ENCODE measurements at places on chromosomes 2 and 18.

DNA sequence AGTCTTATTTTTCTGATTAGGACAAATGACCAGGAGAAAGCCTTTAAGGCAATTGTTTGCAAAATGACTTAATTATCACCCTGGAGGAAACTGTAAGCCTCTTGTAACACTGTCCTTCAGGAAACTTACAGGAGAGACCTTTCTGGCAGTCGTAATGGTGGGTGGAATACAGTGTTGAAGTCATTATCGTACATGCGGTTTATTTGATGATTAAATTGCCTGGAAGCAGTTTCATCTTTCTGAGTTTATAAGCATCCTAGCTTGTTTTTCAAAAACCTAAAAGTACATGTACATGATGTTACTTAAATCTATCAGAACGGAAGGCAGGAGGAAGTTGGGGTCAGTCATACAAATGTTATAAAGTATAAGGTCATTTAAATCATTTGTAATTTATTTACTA lies 86.2 kb upstream of the RAB27B start:
- no peak for DNase-seq

- DNase-seq: no peak
Measured at GRCh38 chr2:128155970-128156369, 65.0 kb downstream of the UGGT1 start.

DNA sequence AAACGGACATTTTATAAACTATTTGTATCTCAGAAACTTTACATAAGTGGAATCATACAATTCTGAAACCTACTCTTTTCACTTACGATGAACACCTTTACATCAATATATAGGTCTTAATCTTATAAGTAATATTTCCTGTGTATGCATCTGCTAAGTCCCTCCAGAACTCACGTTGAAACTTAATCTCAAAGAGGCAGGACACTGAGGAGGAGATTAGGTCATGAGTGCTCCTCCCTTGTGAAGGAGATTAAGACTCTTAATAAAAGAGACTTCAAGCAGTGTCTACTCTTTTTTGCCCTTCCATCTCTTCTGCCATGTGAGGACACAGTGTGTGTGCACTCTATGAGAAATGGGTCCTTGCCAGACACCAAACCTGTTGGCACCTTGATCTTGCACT lies 94.7 kb upstream of the CDKL4 start:
- no peak for DNase-seq

GRCh38 chr2:190119923-190120590 lies 57.5 kb upstream of the MSTN start:
- no peak for DNase-seq

GRCh38 chr2:60735496-60736250 lies 20.4 kb upstream of the PAPOLG start:
- no peak for DNase-seq

GRCh38 chr2:239277401-239278085 lies 123.3 kb downstream of the HDAC4 start:
- no peak for DNase-seq

DNA sequence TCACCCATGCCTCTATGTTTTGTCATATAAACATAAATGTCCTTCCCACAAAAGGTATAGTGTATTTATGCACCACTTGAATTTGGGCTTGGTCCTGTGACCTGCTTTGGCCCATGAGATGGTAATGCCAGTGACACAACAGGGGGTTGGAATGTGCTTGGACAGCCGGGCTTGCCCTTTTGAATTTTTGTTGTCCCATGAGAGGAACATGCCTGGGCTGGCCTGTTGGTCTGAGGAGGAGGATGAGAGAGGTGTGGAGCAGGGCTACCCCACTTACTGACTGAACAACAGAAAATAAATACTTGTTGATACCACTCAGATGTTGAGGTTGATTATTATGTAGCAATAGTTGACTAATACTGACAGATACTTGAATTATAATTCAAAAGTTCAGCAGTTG lies 63.2 kb upstream of the TCF4 start:
- DNase-seq: no peak

All from effector memory CD4-positive, alpha-beta T cell (primary cell).